CD4-positive, alpha-beta T cell treated with Interleukin-2 at 100 ng/mL for 4 hours (primary cell): ENCODE measurements at places on chromosomes 3 and 15.

GRCh38 chr3:18529631-18530030 is 104.5 kb upstream of the SATB1 start:
- DNase-seq = no peak

DNA sequence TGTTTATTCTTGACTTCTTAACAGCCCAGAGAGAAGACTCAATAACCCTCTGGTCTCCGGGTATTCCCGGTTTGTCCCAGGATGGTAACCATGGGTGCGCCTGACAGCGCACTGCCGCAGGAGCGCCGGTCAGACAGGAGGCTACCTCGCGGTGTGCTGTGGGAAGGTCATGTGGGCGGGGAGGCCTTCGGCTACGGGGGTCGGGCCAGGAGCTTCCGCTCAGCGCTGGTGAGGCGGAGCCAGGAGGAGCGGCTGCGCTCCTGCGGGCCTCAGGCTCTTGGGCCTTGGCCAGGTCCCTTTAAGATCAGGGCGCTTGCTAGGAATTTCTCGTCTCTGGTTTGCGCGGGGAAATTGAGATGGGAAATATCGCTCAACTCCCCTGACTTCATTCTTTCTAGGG is 182.3 kb upstream of the NDN start:
- DNase-seq = no peak

DNA sequence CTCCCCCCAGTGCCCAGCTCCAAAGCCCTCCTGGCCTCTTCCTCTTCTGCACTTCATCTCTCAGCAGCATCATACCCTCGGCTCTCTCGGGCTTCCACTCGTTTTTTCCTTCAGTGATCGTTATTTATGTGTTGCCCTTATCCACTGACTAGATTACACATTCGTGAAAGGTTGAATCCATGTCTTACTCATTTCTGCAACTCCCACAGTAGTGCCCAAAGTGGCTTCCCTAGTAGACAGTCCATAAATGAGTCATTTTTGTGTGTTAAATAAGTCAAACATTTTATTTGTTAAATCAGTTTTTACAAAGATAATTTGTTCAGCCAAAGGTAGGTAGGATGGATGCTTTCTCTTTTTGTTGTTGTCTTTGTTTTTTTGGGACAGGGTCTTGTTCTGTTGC is 87.4 kb downstream of the CRTC3 start:
- DNase-seq = no peak

DNA sequence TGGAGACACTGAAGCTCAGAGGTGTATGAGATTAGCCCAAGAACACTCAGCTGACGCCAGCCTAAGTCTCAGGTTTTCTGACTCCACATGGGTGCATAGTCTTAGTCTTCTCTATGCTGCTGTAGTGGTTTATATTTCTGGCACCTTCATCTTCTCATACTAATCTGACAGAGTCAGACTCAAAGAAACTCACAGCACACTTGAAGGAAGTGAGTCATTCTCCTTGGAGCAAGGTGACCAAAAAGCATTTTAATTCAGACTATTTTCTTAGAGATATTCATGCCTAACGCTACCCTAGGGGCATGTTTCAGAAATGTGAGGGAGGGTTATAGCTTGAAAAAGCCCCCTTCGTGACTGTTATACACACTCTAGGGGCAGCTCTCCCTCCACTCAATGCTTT is 775.3 kb upstream of the ARPP21 start:
- no peak for DNase-seq

DNA sequence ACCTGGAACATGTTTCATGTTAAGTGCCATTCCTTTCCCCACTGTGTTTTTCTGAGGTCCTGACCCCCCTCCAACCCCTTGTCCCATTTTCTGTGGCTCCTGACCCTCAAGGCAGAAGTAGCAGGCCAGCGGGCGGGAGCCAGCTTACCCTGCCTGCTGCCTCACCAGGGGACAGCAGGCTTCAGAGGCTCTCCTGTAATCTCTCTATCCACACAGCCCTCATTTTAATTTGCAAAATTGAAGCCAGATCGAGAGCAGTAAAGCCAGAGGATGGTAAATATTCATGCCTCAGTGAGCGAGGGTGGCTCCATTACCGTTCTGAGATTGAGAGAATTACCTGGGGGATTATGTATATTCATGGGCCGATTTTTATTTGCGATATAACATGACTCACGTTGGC is 147.6 kb downstream of the DNAJB8 start:
- no peak for DNase-seq

DNA sequence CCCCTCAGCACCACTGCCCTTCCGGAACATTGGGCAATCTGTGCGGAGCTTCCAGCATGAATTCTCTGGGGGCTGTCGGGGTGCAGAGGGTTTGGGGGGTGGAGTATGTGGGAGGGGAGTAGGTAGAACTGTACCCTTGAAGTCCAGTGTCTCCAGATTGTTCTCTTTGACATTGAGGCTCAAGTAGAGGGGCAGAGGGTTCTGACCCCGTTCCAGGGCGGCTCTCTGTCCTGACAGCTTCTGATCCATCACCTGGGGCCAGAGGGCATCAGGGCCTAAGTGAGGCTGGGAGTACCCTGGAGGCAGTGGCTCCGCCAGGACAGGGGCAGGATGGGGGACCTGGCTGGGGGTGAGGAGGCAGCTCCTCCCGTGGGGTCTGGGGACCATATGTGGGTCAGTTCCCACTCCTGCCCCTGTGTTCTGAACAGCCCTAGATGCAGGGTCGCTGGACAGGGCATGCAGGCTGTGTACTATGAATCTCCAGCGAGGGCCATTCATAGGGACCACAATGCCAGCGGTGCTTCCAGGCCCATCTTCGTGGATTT is 22.1 kb downstream of the PLA2G4D start:
- no peak for DNase-seq

GRCh38 chr3:141448606-141449220 is 38.1 kb upstream of the RASA2 start:
- DNase-seq = no peak

DNA sequence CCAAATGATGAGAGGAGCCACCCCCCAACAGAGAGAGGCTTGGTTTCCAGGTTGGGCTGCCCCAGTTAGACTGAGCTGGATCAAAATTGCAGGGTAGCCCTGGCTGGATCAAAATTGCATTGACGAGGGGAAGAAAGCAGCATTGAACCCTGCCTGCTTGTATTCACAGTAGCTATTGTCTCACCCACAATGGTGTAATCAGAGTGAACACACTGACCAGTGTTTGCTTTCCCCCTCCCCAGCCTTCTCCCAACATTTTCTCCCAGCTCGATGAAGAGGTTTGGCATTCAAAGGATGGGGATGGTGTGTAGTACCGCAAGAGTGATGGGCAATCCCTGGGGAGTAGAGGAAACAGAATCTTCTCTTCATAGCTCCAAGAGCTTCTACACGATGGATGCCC is 223.8 kb downstream of the ADAMTS9 start:
- no peak for DNase-seq

GRCh38 chr3:197491478-197491877 is 64.3 kb downstream of the BDH1 start:
- DNase-seq = no peak

DNA sequence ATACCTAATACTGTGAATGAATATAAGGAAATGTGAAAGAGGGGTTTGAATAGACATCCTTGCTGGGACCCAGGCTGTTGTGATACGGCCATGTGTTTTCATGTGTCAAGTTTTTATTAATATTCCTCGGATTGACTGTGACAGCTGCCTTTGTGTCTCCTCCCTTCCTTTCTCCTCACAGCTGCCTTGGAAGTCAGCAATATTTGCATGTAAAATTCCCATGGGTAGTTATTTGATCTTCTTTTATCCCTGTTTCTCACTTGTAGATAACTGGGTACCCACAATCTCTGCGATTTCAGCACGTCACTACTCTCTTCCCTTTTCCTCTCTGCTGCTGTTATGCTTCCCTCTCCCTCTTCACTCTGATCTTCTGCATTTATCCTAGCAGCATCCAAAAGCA is 9.4 kb downstream of the GPR156 start:
- DNase-seq = no peak

DNA sequence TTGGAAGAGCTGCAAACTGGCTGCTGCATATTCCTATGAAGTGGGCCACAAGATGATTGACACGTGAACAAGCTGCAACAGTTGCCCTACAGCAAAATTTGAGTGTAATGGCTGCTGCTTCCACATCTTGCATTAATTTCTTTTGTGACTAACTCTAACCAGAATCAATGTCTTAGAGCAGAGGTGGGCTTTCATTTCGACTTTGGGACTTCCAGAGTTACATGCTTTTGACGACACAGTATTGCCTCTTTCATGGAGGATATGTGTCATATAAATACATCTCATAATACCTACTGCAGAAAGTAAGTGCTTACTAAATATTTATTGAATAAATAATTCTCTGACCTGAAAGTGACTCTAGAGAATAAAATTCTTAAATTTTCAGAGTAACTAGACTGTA is 340.7 kb upstream of the KCNH8 start:
- DNase-seq = no peak

GRCh38 chr3:53109891-53110771 is 20.1 kb downstream of the RFT1 start:
- DNase-seq = peak; percentile 50

GRCh38 chr3:7144697-7145308 is 283.9 kb downstream of the GRM7 start:
- DNase-seq = no peak

DNA sequence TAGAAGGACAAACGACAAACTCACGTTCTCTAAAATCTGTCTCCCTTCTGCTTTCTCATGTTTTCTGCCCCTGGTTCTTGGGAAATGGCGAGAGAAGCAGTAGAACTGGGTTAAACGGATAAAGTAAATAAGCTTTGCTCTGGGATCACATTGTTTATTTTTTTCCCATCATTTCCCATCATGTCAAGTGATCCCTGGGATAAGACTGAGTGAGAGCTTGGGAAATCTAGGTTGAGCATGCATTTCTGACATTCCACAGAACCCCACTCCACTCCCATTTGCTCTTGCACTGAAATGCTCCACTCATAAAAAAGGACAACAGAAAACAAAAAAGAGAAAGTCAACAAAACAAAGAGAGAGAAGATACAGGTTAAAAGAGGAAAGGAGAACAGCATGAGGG is 69.1 kb downstream of the SEMA6D start:
- DNase-seq = no peak

- DNase-seq = no peak
Measured at GRCh38 chr3:36679384-36680200, 84.8 kb downstream of the DCLK3 start.

DNA sequence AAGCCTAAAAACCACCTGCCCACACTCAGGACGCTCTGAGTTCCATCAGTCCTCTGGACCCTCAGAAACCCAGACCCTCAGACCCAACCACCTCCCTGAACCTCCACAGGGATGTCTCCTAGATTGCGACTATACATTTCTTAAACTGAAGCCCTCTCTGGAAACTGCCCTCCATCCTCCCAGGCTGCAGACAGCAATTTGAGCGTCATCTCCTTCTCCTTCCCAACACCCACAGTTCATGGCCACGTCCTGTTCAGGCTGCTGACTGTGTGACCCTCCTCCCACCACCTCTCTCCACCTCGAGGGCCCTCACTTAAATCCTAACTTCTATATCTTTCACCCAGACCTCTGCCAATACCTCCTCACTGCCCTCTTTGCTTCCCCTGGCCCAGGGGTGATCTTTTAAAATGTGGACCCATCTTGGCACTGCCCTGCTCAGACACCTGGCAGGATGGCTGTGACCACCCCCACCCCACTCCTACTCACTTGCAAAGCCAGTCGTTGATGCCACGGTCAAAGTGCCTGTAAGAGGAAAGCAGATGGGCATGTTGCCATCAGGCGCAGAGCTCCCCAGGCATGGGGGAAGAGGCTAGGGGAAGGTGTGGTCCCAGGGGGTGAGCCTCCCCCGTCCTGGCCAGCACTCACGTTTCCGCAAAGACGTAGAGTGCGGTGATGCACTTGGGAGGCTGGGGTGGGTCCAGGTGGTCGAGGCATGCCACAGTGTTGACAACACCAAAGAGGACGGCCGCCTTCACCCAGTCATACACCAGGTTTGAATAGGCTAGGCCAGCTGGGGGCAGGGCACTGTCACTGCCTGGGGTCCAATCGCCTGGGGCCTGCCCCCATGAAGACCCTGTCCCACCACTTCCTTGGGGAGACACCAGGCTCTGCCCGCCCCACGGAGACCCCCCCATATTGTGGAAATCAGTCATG is 6.0 kb downstream of the HHATL start:
- no peak for DNase-seq

GRCh38 chr15:45228931-45229330 is 23.1 kb upstream of the SLC28A2 start:
- no peak for DNase-seq

DNA sequence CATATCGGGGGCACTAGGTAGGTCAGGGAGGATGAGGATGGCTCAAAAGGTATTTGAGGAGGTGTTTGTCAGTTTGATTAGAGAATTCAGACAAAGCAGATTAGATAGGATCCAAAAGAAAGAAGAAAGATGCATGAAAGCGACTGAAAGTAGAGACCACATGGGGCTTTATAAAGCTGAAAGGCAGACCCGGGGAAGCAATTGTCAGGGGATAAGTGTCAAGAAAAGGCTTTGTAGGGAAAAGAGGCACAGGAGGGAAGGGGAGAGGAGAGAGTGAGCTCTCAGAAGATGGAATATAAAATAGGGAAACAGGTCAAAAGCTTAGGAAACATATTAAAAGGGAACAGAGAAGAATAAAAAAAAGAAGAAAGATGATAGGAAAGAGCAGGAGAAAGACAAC is 308.2 kb upstream of the RORA start:
- no peak for DNase-seq

DNA sequence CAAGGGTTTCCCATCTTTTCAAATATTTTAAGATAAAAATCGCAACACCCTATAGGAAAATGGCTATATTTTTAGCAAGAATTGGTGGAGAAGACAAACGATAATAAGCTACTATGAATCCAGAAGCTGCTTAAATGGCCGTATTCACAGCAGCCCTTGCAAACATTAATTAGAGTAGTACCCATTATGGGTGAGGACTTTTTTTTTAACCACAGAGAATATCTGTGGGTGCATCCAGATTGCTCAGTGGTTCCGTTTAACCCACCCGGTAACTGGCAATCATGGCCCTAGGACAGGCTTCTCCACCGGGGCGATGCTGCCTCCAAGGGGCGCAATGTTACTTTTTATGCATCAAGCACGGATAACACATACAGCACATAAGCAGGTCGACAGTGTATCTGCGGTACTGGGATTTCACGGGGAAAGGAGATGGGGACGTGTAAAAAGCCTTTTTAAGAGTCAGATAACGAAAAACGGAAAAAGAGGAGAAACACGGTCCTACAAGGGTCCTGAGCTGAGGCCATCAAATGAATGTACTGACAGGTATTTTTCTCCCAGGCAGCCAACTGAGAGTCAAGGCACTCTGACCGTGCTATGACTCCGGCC is 968 bp upstream of the TMEM266 start:
- DNase-seq = no peak

- DNase-seq = no peak
Measured at GRCh38 chr3:136749091-136749490, 3.1 kb downstream of the STAG1 start.

- no peak for DNase-seq
Measured at GRCh38 chr3:143595456-143596077, 252.7 kb downstream of the SLC9A9 start.

- DNase-seq = no peak
Measured at GRCh38 chr3:37053337-37053736, 60.0 kb downstream of the MLH1 start.

- no peak for DNase-seq
Measured at GRCh38 chr3:96869316-96869715, 54.9 kb downstream of the EPHA6 start.

- DNase-seq = no peak
Measured at GRCh38 chr3:112781599-112781998, 65.1 kb downstream of the CD200R1L start.
